ENCODE measurements at places on chromosomes 2 and 18. TPM values are rescaled to one million over a fixed set of nuclear protein-coding genes. Genes with fewer than 3 reads are reported as not detected.

DNA sequence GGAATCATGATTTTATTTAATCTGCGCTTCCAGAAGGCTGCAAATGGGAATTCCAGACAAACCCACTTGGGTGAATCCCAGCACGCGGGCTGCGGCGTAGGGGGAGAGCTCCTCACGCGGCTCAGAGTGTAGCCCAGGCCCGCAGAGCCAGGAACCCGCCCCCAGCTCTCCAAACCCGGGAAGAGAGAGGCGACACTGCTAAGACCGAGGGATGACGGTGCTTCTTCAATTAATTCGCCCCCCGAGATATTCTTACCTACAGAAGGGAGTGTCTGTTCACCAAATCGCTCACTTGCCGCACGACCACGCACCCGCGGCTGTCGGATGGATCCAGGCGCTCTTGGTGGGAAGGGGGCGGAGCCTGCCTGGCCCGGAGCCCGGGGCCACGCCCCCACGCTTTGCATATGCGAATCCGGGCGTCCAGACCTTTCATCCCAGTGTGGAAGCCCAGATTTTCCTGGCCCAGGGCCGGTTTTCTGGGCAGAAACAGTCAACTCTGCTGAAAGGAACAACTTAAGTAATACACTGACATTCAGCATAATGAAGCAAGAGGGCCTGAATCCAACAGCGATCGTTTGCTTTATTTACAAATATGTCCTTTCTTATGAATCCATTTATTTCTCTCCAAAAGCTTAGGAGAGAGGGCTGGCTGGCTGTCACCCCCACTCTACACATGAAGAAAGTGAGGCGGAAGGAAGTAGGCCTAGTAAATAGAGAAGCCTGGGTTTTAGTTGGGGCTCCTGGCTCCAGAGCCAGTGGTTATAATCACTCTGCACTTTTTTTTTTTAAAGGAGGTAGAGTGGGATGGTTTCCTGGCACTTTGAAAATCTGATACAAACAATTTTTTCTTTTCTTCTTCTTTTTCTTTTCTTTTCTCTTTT, at the start of gene SLC19A3:
SLC19A3 (minus strand) TSS at position 342 of the 881 bp plus-strand sequence. CDS start 15,710 bp downstream, outside the sequence.
- peak; percentile 79 for ATAC-seq

- no peak for ATAC-seq
Measured at GRCh38 chr2:236026841-236027240, 141.3 kb downstream of the GBX2 start.

- no peak for ATAC-seq
Measured at GRCh38 chr2:71849111-71849510, 298.6 kb downstream of the CYP26B1 start.

DNA sequence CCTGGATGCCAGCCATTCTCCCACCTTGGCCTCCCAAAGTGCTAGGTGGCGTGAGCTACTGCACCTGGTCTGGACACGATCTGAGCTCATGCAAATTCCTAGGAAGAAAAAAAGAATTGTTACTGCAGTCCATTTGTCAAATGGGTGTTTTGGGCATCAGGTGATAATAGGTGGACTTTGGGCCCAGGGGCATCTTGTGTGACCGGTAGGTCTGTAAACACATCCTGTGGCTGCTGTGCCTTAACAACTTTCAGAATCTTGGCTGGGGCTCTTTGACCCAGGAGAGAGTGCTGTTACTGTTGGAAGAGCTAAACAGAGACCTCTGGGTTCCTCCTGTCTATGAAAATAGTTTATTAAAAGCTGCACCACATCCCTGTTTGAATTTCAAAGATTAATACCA, 34.9 kb upstream of the TFCP2L1 start:
- no peak for ATAC-seq

DNA sequence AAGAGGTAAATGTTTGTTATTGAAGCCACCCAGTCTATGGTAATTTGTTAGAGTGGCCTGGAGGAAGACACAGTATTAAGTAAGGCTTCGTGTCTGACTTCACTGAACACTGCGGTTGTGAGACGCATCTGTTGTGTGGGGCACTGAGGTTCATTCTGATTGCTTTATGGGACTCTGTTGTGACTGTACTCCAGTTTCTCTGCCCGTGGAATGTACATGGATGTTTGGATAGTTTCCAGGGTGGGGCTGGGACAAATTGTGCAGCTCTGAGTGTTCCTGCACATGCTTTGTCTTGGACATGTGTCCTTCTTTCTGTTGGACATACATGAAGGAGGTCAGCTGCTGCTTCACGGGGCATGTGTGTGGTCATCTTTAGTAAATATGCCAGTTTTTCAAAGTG, 58.6 kb downstream of the ODC1 start:
- ATAC-seq = no peak

- no peak for ATAC-seq
Measured at GRCh38 chr2:55242617-55243016, 10.1 kb downstream of the RPS27A start.

GRCh38 chr2:62486439-62486765, 19.6 kb downstream of the TMEM17 start:
- ATAC-seq = no peak

Gene IL36B
- 1.4 TPM for total RNA-seq

Gene REG3G
- not detected for total RNA-seq

Gene COL5A2
- total RNA-seq = 6.3 TPM

Gene VAMP8
- 264 TPM for total RNA-seq

Gene IL37
- not detected for total RNA-seq

Gene DQX1
- 5.6 TPM for total RNA-seq
